ENCODE measurements at places on chromosomes 2 and 18.

DNA sequence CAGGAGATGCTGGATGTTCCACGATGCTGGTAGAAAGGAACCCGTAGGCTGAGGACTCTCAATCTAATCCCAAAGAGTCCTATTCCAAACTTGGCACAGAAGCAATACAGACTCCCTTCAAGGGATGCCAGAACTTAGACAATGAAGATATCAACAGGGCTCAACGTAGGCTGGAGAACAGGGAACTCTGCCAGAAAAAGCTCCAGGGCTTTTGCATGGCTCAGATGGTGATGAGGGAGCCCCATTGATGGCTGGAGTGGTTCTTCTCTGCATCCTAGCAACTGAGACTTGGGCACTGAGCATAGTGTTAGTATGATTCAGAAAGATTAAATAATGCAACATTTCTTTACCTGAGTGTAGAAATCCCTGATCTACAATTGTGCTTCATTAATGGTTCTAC, 117.2 kb upstream of the NCK2 start:
- no peak for DNase-seq

DNA sequence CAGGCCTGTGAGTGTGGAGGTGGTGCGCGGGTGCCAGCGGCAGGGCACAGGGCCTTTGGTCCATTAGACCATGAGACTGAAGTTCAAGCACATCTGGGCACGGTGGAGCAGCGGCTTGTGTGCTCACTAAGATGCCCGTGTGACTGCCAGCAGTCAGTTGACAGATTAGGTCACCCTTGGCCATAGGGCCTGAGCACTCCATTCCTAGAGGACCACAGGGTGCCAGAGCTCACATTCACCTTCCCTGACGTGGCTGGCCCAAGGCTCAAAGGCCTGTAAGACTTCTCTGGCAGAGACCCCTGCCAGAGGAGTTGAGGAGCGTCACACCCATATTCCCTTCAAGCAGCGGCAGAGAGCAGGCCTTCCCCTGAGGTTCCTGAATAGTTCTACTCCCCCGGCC, 650 bp downstream of the LHCGR start:
- no peak for DNase-seq

DNA sequence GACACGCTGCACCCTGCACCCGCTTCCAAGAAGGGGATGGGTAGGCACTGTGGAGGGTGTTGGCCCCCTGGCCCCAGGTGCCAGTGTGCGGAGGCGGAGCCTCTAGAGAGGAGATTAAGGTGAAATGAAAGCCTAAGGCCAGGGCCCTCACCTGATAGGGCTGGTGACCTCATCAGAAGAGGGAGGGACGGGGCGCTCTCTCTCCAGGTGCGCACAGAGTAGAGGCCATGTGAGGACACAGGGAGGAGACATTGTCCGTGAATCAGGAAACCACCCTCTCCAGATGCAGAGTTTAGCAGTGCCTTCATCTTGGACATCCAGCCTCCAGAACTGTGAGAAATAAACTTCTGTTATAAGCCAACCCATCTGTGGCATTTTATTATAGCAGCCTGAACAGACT, 62.3 kb downstream of the PSMG2 start:
- DNase-seq = no peak

- no peak for DNase-seq
These were observed 42.0 kb upstream of the CCDC88A start for GRCh38 chr2:55461679-55462078.

- DNase-seq = no peak
These were observed 33.5 kb downstream of the RHBDD1 start for GRCh38 chr2:226869371-226869770.

- no peak for DNase-seq
These were observed 126.3 kb downstream of the NRP2 start for GRCh38 chr2:205808486-205809121.

DNA sequence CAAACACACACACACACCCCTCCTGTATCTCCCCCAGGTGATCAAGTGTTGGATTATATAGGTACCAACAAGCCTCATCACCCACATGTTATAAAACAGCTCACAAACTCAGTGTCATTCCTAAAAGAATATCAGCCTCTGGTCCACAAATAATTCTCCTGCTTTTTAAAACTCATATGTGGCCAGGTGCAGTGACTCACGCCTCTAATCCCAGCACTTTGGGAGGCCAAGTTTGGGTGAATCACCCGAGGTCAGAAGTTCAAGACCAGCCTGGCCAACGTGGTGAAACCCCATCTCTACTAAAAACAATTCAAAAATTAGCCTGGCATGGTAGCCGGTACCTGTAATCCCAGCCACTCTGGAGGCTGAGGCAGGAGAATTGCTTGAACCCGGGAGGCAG, 87.8 kb downstream of the LRATD1 start:
- no peak for DNase-seq

DNA sequence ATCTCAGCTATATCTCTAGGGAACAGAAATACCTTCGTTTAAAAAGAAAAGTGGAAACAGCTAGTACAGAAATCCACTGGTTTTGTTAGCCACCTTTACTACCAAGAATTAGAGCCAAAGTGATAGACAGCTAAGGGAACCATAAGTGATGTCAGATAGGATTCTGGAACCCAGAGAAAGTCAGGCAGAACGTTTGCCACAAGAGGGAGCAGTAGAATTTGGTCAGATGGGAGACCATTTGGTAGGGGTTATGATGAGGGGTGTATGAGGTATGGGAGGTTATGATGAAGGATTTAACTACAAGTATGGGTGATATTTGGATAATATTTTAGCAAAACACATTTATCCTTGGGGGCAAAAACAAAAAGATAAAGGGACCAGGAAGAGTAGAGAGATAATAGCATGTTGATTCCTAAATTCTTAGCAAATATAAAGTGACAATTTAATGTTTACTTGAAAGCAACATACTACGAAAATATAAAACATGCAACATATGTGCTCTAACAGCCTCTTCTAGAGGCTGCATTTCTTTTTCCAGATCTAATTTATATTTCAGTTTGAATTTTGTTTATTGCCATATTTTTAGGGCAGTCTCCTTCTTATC, 3.3 kb downstream of the SLC8A1 start:
- no peak for DNase-seq

DNA sequence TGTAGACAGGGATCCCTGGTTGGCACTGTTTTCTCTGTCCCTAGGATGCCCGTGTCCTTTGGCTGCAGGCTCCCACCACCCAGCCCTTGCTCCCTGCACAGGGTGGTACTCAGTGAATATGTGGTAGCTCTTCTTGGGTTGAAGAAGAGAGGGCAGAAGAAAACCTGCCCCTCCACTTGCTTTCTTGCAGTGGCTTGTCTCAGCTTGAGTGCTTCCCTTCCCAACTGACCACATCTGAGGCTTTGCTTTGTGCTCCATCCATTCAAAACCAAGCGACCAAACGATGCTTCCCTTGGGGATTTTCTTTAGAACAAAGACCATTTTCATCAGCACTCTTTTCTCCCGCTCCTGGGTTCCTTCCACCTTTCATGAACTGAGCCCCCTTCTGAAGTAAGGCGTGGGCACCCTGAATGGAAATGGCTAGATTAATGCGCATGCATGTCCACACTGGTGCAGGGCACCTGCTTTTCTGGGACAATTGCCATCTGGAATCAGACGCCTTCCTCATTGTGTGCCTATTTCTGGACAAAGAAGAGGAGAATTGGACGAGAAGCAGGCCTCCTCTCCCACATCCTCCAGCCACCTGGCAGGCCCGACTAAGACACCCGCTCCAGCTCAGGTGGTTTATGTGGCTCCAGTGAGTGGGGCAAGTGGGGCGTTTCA, 59.1 kb downstream of the ARL4C start:
- no peak for DNase-seq

DNA sequence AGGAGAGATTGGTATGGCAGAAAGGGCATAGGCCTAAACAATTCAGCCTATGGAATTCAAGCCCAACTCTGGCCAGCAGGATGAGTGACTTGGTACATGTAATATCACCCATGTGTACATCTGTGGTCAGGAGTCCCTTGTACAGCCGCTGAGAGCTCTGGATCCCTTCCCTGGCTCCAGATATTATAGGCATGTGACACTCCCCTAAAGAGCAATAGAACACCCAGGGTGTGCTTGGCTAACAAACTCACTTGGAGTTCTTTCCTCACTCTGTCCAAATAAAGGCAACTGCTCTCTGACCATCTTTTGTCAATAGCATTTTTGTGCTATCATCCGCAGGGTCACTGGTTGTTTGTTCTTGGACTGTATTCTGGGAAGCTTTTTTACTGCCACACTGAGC, 197.4 kb upstream of the NCKAP5 start:
- no peak for DNase-seq

Data from stimulated activated CD8-positive, alpha-beta memory T cell treated with anti-CD3 and anti-CD28 coated beads, Interleukin-4, amount 100 ng/mL, for 1 hour (primary cell).